ENCODE measurements at places on chromosomes 2 and 18. TPM values are rescaled to one million over a fixed set of nuclear protein-coding genes. Genes with fewer than 3 reads are reported as not detected.

- no peak for DNase-seq
Observed at GRCh38 chr2:84238907-84239306, 220.2 kb downstream of the SUCLG1 start.

DNA sequence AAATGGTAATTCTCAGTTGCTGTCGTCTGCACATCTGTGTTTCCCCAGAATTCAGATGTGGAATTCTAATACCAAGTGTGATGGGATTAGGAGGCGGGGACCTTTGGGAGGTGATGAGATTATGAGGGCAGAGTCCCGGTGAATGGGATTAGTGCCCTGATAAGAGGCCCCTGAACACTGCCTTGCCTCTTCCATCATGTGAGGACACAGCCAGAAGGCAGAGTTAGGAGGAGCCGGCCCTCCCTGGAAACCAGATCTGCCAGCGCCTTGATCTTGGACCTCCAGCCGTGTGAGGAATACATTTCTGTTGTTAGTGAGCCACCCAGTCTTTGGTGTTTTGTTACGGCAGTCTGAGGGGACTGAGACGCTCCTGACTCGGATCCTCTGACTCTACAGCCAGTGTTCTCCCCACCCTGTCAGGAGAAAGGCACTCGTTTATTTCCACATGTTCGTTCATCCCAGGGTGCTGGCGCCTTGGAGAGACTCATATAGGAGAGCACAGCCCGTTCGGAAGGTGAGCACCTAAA, 395.0 kb downstream of the ZNF516 start:
- DNase-seq, result no peak

- DNase-seq, result no peak
Observed at GRCh38 chr18:56021136-56021808, 433.3 kb upstream of the TCF4 start.

The FRZB gene
- total RNA-seq, result 0.21 TPM

The PROKR1 gene
- not detected for total RNA-seq

The IL1RL2 gene
- total RNA-seq, result 0.68 TPM
